ENCODE measurements at places on chromosomes 1 and 21.

- DNase-seq, result no peak
Observed at GRCh38 chr1:91952187-91952586, 3.0 kb downstream of the BRDT start.

DNA sequence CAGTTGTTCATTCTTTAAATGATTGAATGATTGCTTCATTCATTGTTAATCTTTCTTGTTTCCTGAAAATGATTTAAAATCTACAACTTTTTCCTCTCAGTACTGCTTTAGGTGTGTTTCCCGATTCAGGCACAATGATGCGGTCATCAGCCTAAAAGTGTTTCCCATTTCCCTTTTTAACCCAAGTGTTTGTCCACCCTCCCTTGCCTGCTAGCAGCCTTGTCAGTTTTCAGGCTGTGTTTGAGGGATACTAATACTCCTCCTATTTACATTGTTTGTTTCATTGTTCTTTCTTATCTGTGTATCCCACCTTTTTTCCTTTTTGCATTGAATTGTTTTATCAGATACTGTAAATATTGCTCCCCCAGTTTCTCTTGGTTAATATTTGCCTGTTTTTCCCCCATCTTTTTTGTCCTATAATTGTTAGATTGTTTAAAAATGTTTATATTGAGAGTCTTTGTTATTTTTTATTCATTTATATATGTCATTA lies 131.1 kb downstream of the KIAA0319L start:
- no peak for DNase-seq

GRCh38 chr1:194734970-194735369 lies 1548.6 kb upstream of the B3GALT2 start:
- no peak for DNase-seq

GRCh38 chr1:17857996-17858395 lies 102.9 kb downstream of the ACTL8 start:
- no peak for DNase-seq

- DNase-seq, result no peak
Observed at GRCh38 chr1:183473217-183473536, 878 bp downstream of the SMG7 start.

GRCh38 chr1:178282949-178283367 lies 189.1 kb downstream of the RASAL2 start:
- DNase-seq, result no peak
